ENCODE measurements at places on chromosomes 1 and 21. TPM values are rescaled to one million over a fixed set of nuclear protein-coding genes. Genes with fewer than 3 reads are reported as not detected.

The ARHGAP29 gene
- 5.7 TPM for total RNA-seq

The DYNLT4 gene
- total RNA-seq = not detected

The CYP4A22 gene
- not detected for total RNA-seq

The ANGPTL3 gene
- total RNA-seq = not detected

The SIM2 gene
- 6.0 TPM for total RNA-seq

The CELA2A gene
- total RNA-seq = not detected

The ZC3H12A gene
- total RNA-seq = 6.5 TPM

The SLC30A10 gene
- total RNA-seq = not detected

The DNAH14 gene
- 25.2 TPM for total RNA-seq

The PODN gene
- 2.1 TPM for total RNA-seq

The REN gene
- not detected for total RNA-seq

DNA sequence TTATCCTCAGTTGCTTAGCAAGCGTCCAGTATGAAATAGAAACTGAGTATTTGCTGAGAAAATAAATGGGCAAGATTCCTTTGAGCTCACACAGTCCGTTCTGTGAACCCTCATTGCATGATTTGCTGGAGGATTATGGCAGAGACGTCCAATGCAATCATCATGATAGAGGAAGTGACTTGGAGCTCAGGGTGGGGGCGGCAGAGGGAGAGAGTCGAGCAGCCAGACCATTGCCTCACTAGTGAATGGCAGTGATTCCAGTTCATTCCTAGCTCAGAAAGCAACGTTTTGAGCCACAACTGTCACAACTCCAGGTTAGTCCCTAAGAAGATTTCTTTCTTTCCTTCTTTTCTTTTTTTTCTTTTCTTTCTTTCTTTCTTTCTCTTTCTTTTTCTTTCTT, 27.5 kb upstream of the COL9A2 start:
- DNase-seq = peak; percentile 20

DNA sequence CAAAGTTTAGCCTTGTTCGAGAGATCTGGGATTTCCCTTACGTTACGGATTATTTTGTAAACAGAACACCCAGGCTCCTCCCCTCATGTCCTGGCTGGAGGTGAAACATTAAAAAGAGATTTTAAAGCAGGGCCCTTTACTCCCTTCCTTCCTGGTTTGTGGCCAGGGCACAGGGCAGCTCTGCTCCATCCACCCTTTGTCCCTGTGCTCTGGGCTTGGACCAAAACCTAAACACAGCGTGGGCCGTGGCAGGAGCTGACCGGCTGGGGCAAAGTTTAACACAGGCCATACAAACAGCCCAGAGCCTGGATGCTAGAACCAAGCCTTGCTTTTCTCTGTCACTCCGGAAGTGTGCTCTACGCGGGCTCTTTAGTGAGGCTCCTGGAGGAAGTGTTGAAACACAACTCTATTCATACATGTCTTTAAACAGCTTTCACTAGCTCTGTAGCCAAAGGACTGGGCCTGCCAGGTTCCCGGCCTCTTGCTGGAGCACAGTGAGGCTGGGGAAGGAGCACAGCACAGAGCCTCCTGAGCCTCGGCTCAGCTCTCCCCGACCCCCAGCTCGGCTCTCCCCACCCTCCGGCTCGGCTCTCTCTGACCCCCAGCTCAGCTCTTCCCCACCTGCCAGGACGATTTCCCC, 84.7 kb downstream of the PDE9A start:
- no peak for DNase-seq

DNA sequence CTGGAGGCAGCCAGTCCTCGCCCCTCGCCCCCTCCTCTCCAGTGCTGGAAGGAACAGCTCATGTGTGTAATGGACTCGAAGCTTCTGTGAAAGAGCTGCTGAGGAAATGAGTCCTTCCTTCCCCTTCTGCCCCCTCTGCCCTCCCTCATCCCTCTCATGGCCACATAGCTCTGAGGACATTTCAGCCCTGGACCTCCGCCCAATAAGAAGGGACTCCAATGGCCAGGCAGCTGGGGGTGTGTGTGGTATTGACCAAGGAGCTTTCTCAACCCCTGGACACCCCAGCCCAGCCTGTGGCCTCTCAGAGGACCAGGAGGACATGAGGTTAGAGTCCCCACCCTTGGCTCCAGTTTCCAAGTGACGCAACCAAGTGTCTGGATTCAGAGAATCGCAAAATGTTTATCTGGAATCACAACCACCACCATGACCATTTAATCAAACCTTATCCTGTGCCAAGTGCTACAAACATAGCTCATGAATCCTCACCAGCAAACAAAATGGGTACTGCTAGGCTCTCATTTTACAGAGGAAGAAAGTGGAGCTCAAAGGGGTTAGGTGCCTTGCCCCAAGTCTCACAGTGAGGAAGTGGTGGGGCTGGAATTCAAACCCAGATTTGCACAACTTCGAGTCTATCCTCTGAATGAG, 47.8 kb upstream of the ECE1 start:
- DNase-seq = no peak

GRCh38 chr21:42200906-42201614, 17.9 kb upstream of the ABCG1 start:
- no peak for DNase-seq

GRCh38 chr1:192609110-192610079, 26.6 kb upstream of the RGS13 start:
- DNase-seq = peak; percentile 44

- no peak for DNase-seq
Observed at GRCh38 chr1:67874501-67875111, 41.3 kb upstream of the GNG12 start.

DNA sequence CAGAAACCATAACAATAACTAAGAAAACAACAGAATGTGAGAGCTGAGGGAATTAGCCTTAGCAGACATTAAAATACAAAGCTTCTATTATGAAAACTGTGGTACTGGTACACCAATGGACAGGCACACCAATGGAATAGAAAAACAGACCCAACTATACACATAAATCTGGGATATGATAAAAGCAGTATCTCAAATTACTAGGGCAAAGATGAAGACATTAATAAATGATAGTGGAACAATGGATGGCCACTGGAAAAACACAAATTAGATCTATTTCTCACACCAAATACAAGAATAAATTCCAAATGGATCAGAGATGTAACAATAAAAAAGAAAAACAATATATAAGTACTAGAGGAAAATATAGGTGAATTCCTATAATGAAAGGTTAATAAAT, 65.4 kb upstream of the SLFNL1 start:
- no peak for DNase-seq

DNA sequence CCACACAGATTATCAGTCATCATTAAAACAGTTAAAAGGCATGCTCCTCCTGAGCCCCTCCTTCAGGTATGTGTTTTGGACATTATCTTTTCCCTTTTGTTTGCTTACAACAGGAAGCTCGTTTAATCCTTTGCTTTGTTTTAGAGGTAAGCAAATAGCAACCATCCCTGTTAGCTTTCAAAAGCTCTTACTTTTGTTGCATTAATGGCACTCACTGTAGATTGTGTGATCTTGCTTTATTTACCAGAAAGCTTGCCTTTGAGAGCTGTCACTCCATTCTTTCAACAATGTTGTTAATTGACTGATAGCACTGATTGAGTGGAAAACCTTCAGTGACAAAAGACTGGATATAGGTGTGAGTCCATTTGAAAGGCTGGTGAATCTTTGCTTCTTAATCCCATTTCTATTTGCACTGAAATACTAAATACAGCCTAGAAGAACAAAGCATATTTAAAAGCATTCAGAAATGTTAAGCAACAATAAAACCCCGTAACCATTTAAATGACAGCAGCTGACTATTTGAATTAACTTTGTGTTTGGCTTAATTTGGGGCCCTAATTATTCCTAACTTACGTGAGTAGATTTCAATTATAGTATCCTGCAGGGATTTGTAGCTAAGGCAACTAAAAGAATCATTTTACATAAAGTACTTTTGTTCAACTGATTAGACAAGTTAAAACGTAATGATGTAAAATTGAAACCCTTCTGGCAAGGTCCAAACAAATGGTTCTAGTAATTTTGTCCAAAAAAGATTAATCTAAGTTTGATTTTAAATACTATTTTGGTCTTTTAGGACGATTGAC, 48.3 kb downstream of the ADGRL2 start:
- no peak for DNase-seq

DNA sequence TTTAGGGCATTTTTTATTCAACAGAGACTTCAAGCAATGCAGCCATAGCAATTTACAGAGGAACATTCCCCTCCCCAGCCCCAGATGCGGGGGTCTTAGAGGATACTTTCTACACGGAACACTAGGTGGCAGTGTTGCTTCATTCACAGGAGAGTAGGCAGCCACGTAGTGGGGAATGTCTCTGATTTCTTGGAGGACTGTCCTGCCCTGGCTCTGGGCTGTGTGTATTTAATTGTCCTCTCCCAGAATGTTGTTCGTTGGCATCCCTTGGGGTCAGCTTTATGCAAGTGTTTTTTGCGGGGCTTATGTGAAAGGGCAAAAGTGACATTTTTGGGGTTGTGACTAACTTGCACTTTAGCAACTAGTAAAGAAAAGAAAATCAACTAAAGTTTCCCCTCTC, 96.9 kb downstream of the PAPPA2 start:
- peak; percentile 59 for DNase-seq

GRCh38 chr21:43355925-43356289, 71.0 kb downstream of the SIK1 start:
- DNase-seq = peak; percentile 72

DNA sequence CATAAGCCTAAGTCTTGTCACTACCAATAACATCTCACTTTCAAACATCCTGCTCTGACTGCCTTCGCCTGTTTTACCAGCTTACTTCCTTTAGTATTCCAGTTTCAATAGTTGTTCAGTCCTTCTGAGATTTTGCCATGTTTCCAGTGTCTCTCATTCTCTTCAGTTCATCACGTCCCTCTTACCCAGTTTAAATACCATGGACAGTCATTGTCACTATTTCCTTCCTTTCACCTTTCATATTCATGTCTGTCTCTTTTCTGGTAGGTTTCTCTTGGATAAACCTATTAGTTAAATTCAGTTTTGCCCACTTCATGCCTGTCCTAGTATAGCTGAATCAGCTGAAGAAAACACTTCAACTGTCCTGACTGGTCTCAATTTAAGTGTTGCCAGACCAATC, 5.9 kb downstream of the ATF6 start:
- DNase-seq = no peak

GRCh38 chr1:165344736-165345135, 11.8 kb downstream of the LMX1A start:
- DNase-seq = no peak

- DNase-seq = peak; percentile 96
Observed at GRCh38 chr1:36203554-36204346, 20.5 kb upstream of the THRAP3 start.

- DNase-seq = peak; percentile 74
Observed at GRCh38 chr1:115679141-115679611, 37.4 kb downstream of the VANGL1 start.

- DNase-seq = no peak
Observed at GRCh38 chr1:87560601-87561360, 232.1 kb downstream of the LMO4 start.

- no peak for DNase-seq
Observed at GRCh38 chr1:231786126-231786525, 159.5 kb downstream of the DISC1 start.

DNA sequence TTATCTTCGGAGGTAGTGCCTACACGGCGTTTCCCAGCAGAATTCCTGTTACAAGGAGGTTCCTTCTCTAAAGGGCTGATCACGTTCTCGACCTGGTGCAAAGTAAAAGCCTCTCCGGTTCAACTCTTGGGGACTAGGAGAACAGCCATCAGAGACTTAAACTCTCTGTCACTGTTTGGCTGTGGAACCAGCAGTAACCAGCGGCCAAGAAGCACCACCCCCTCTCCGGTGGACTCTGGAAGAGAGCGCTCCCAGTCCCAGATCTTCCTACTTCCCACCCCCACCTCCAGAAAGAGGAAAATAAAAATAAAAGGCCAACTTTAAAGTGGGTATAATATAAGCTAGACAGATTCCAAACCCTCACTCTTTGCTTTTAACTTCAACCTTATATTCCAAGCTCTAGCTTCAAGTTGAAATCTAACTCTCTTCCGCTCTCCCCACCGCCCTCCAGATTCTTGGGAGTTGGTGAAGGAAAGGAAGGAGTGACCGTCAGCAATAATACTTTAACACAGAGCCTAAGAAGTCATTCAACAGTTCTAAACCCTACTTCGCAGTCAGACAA, 2.9 kb downstream of the BRINP3 start:
- no peak for DNase-seq

DNA sequence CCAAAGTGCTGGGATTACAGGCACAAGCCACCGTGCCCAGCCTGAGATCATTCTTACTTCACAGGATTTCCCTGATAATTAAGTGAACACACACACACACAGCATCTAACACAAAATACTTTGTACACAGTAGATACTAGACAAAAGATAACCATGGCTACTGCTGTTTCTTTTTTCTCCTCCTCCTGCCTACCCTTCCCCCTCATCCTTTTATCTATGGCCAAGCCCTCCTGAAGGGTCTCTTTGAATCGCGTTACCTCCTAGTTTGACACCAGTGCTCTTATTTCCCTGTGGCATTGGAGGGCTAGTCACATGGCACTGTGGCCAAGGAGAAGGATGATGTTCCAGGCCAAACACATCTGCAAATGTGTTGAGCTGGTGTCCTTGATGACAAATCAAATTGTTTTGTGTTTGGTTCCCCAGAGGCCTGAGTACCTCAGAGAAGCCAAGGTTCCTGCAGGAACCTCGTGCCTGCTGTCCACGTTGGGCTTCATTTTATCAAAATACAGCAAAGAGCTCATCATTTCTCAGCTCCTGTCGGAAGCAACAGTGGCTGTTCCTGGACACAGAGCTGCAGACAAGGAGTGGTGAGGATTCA, 20.6 kb downstream of the NDUFS5 start:
- DNase-seq = peak; percentile 26

- peak; percentile 39 for DNase-seq
Observed at GRCh38 chr1:217747156-217747769, 116.1 kb downstream of the SPATA17 start.

- DNase-seq = no peak
Observed at GRCh38 chr1:61173118-61173517, 90.8 kb downstream of the NFIA start.

- DNase-seq = peak; percentile 75
Observed at GRCh38 chr1:193111641-193112090, 6.5 kb upstream of the GLRX2 start.

DNA sequence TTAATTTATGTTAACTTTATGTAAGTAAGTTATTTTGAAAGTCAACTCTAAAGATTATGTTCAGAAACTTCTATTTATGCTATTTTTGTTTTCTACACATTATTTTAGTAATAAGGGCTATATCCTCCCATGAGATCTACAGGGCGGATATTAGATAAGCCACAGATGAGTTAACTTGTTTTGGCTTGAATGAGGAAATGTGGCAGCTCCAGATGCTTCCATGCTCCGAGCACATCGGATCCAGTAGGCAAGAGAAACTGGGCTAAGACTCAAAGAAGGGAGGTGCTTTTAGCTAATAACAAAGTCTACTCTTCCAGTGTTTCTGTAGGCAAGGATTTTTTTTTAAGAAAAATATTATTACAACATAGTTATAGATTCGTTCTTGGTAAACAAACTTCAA, 20.0 kb upstream of the LAMC1 start:
- peak; percentile 36 for DNase-seq

GRCh38 chr1:202965422-202965821, 1.6 kb downstream of the CYB5R1 start:
- no peak for DNase-seq

Measured in myocyte (in vitro differentiated cells).